Nasal cavity respiratory epithelium epithelial cell of viscerocranial mucosa (primary cell): ENCODE measurements at places on chromosomes 7 and 10. TPM values are rescaled to one million over a fixed set of nuclear protein-coding genes. Genes with fewer than 3 reads are reported as not detected.

ASIC3 gene
- total RNA-seq, result 0.28 and 0.34 TPM in 2 replicates

ARHGEF35 gene
- total RNA-seq, result 24.6 and 27.1 TPM in 2 replicates

PTPN20 gene
- 3.4 and 4.0 TPM in 2 replicates for total RNA-seq

FAM180A gene
- total RNA-seq, result 0.14 and 0.34 TPM in 2 replicates

TBXAS1 gene
- under 0.01 and 1.3 TPM in 2 replicates for total RNA-seq

LHPP gene
- total RNA-seq, result 8.2 and 9.8 TPM in 2 replicates

TFAM gene
- total RNA-seq, result 36.6 and 44.1 TPM in 2 replicates

SLC26A5 gene
- total RNA-seq, result not detected in 2 replicates

RELN gene
- 0.07 and 0.34 TPM in 2 replicates for total RNA-seq

ELN gene
- 0.14 TPM in 1 of 2 replicates, not detected in the other for total RNA-seq

YWHAG gene
- total RNA-seq, result 149 and 260 TPM in 2 replicates

PDK4 gene
- total RNA-seq, result under 0.01 and 3.2 TPM in 2 replicates

GAD2 gene
- total RNA-seq, result not detected in 2 replicates

CALY gene
- total RNA-seq, result not detected in 2 replicates

PDCD11 gene
- total RNA-seq, result 68.7 and 86.9 TPM in 2 replicates

FBXO24 gene
- 0.21 and 0.34 TPM in 2 replicates for total RNA-seq

NRCAM gene
- 7.2 and 49.5 TPM in 2 replicates for total RNA-seq

SPOCK2 gene
- total RNA-seq, result 0.21 and 0.34 TPM in 2 replicates

TCF7L2 gene
- 1.0 and 3.1 TPM in 2 replicates for total RNA-seq

XRCC2 gene
- total RNA-seq, result 0.28 and 0.34 TPM in 2 replicates

CRYGN gene
- 0.14 TPM in 1 of 2 replicates, not detected in the other for total RNA-seq

CPA2 gene
- total RNA-seq, result not detected in 2 replicates

SORCS3 gene
- total RNA-seq, result not detected in 2 replicates

LFNG gene
- 0.34 and 6.2 TPM in 2 replicates for total RNA-seq

WNT2 gene
- total RNA-seq, result not detected in 2 replicates

SPDYE9 gene
- total RNA-seq, result not detected in 2 replicates

KCNMA1 gene
- total RNA-seq, result 6.5 and 11.5 TPM in 2 replicates

CHAT gene
- total RNA-seq, result not detected in 2 replicates

PON1 gene
- total RNA-seq, result not detected in 2 replicates

EPC1 gene
- 20.5 and 29.1 TPM in 2 replicates for total RNA-seq

EPO gene
- total RNA-seq, result not detected in 2 replicates

PDE6C gene
- total RNA-seq, result not detected in 2 replicates

CUX1 gene
- total RNA-seq, result 32.8 and 95.0 TPM in 2 replicates

SLIT1 gene
- under 0.01 TPM in 2 replicates for total RNA-seq

VIM gene
- 61.2 and 307 TPM in 2 replicates for total RNA-seq

IKZF1 gene
- 0.07 TPM in 1 of 2 replicates, not detected in the other for total RNA-seq

HACD1 gene
- 20.2 and 22.6 TPM in 2 replicates for total RNA-seq

MIOS gene
- 51.3 and 70.8 TPM in 2 replicates for total RNA-seq

ANXA7 gene
- total RNA-seq, result 96.0 and 103 TPM in 2 replicates

NUTM2B gene
- 0.50 and 0.68 TPM in 2 replicates for total RNA-seq

FFAR4 gene
- total RNA-seq, result not detected in 2 replicates

ETV1 gene
- 0.14 and 0.68 TPM in 2 replicates for total RNA-seq

ACTL6B gene
- not detected in 2 replicates for total RNA-seq

AKR1E2 gene
- 3.8 and 4.8 TPM in 2 replicates for total RNA-seq

PRSS1 gene
- total RNA-seq, result not detected in 2 replicates

LIPF gene
- not detected in 2 replicates for total RNA-seq

SUN1 gene
- total RNA-seq, result 127 and 239 TPM in 2 replicates

TECTB gene
- not detected in 2 replicates for total RNA-seq

ENKUR gene
- total RNA-seq, result under 0.01 and 0.07 TPM in 2 replicates

PIK3AP1 gene
- total RNA-seq, result 0.64 and 1.0 TPM in 2 replicates

SPDYE6 gene
- not detected in 2 replicates for total RNA-seq

SYCE1 gene
- not detected in 2 replicates for total RNA-seq

PNLIPRP3 gene
- 29.0 and 171 TPM in 2 replicates for total RNA-seq

CAPZA2 gene
- total RNA-seq, result 86.1 and 187 TPM in 2 replicates

OPALIN gene
- not detected in 2 replicates for total RNA-seq
